NCI-H510A treated with DMSO at 0.1 percent for 48 hours (cell line): ENCODE measurements at places on chromosomes 16 and 17.

DNA sequence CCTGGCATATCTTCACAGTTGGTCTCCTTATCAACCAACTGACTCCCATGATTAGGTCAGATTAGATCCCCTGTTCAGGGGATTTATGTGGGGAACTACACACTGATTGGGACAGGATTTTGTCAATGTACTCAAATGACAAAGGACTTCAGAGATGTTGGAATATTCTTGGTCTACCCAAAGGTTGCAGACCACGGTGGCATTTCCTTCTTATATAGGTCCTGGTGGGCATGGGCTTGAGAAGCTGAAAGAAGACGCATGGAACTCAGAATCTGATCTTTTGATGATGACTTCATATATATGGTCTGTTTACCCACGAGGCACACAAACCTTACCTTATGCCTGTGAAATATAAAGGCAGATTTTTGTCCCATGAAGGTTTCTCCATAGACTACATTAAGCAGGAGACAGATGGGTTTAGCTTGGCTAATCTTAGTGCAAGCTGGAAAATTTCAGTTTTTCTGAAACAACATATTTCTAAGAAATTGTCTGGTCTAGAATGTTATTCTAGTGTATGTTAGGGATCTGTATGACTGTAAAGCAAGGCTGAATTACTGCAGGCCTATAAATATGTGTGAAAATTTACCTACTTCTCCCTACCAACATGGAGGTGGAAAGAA lies 33.5 kb downstream of the HLF start:
- DNase-seq, result no peak

GRCh38 chr17:12579288-12579687 lies 86.4 kb upstream of the MYOCD start:
- DNase-seq, result no peak

DNA sequence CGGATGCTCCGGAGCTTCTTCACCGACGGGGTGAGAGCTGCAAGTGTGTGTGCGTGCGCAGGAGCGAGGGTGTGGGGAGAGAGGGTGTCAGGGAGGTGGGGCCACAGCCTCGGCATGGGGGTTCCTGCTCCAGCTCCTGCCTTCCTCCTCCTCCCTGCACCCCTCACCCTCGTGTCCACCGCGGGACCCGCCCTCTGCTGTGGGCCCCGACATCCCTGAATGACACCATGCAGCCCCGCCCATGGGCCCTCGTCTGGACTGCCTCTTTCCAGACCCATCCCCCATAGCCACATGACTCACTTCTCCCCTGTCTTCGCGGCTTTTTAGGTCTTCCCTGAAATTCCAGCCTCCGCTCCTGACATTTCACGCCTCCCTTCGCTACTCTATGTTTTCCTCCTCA lies 41.6 kb downstream of the ARHGAP23 start:
- DNase-seq, result no peak

DNA sequence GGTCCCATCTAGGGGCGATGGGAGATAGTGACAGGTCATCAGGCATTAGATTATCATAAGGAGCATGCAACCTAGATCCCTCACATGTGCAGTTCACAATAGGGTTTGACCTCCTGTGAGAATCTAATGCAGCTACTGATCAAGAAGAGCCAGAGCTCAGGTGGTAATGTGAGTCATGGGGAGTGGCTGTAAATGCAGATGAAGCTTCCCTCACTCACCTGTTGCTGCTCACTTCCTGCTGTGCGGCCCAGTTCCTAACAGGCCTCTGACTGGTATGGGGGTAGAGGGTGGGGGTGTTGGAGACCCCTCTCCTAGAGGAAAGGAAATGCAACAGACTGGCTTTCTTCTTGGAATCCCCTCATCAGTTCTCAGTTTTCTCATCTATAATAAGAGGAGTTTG lies 131.4 kb downstream of the CA10 start:
- no peak for DNase-seq

- no peak for DNase-seq
Observed at GRCh38 chr16:30533748-30534367, 800 bp downstream of the ZNF747 start.

DNA sequence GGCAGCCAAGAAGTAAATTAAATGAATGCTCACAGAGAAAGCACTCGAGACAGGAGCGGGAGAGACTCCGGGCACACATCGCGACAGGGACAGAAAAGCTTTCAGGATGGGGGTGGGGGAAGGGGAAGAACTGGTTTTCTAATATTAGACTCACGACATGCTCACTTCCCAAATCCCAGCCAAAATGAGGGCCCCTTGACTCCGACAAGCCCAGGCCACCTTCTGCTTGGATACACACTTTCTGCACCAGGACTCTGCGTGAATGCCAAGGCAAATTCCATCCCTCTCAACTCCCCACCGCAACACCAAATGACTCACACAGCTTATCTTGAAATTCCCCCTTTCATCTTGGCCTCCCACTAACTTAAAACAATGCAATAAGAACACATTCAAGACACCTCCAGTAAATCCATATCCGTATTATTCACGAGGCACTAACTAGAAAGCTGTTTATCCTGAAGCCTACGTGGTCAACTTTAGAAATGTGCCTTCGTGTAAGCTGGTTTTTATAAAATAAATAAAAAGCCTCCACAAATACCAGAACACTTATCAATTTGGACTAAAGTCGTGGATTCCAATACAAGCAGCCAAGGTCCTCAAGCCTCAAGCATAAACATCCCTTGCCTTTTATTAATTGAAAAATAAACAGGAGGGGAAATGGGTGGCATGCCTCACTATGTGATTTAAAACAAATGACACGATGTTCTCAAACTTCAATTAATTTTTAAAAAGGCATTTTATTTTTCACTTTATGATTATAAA lies 46.1 kb downstream of the NXN start:
- no peak for DNase-seq

DNA sequence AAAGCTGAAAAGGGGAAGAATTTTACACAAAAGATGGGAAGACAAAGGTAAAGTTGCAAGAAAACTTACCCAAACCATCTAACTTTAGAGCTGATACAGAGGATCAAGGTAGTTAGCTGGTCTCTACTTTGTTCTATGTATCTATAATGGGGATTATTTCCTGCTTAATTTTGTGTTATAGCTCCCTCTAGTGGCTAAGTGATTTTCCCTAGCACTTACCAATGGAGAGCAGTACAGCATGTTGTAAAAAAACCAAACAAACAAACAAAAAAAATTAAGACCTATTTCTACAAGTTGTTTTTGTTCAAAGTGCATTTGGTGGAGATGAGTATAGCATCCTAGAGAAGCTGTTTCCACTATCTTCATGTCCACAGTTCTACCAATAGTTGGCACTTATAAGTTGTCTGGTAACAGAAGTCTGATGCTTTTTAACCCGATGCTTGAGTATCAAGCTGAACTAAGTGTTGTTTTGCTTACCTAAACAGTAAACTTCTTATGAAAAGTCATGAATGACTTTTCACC lies 7.5 kb downstream of the SRSF1 start:
- peak; percentile 94 for DNase-seq

GRCh38 chr17:28925912-28926365 lies 23.1 kb upstream of the DHRS13 start:
- DNase-seq, result no peak

GRCh38 chr17:41695954-41696757 lies 7.5 kb downstream of the EIF1 start:
- DNase-seq, result peak; percentile 86

GRCh38 chr16:9095656-9096397 lies 4.4 kb downstream of the HAPSTR1 start:
- no peak for DNase-seq

DNA sequence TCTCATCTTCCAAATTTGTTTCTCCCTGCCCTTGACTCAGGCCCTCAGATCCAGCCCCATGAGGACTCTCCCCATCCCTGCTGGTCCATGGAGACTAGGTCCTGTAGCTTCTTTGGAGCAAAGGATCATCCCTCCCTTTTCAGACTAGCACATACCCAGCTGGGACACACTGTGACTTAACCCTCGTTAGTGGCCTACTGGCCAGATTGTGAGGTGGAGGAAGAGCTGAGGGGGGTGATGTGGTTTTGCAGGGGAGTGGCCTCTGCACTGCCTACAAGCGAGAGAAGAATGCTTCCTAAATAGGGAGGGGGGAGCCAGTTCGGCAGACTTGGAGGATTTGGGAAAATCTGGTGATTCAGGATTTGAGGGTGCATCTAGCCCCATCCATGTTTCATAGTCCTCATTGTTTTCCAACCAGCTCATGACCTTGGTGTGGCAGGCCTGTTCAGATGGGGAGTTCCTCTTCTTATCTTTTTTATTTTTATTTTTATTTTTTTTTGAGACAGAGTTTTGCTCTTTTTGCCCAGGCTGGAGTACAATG lies 47.8 kb upstream of the SLC47A1 start:
- DNase-seq, result no peak
